ENCODE measurements at places on chromosomes 16 and 17.

GRCh38 chr17:83079352-83079747 is at the start of gene METRNL:
Gene METRNL (plus strand): TSS chr17:83079609. CDS start chr17:83079816, 207 bp downstream.
- peak; percentile 87 for DNase-seq

DNA sequence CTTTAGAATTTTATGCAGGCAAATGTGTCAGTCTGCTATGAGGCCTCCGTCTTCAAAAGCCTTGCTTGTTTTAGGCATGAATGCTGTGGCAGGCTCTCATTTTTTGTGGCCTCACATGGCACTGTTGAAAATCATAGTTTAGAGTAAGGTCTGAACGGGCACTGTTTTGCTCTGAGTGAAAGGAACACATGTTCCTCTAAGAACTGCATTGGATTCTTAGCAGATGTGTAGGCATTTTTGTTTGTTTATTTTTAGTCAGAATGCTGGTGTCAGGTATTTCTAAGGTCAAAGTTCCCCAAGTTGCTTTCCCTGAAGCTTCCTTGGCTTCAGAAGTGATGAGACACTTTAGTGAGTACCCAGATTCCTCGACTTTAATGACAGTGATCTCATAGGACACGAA is 173.7 kb downstream of the HS3ST3B1 start:
- DNase-seq = no peak

GRCh38 chr17:39981766-39982375 is 1.3 kb downstream of the PSMD3 start:
- no peak for DNase-seq

DNA sequence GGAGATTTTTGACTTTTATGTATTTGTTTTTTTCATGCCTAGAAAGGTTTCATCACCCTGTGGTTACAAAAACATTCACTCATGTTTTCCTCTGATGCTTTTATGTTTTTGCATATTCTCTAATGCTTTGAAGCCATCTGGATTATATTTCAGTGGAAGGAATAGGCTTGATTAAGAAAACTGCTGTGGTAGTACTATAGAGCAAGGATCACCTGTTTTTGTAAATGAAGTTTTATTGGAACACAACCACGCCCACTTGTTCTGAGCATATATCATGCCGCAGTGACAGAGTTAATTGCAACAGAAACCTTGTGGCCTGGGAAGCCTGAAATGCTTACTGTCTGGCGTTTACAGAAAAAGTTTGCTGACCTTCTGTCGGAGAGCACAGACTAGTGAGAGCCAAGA is 11.5 kb downstream of the COX10 start:
- peak; percentile 53 for DNase-seq

DNA sequence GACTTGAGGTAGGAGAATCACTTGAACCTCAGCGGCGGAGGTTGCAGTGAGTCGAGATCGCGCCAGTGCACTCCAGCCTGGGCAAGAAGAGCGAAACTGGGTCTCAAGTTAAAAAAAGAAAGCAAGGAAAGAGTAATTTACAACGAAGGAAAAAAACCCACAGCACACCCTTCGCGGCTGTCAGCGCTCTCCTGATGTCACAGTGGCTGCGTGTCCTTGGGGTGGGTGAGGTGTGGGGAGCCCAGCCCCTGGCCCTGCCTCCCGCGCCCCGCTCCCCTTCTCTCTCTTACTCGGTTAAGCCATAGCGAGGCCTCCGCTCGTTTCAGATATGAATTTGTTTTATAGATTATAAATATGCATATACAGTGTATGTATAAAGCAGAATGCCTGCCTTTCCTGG is 740 bp upstream of the JPT2 start:
- no peak for DNase-seq

- DNase-seq = no peak
These were observed 52.3 kb upstream of the ADCY7 start for GRCh38 chr16:50213939-50214519.

DNA sequence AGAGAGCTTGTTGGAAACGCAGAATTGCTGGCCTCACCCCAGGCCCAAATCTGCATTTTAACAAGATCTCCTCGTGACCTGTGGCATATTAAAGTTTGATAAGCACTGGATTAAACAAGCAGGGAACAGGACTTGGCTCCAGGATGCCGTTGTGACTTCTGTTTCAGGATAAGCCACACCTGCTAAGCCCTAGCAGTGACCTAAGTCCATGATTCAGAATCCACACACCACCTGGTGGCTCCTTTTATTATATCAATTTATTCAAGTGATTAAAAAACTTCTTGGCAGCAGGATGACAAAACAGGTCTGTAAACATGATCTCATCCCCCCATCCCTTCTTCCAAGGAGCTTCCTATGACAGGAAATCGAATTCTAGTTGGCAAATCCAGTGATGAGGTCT is 9.1 kb downstream of the NAGPA start:
- DNase-seq = no peak

- DNase-seq = no peak
These were observed 86.1 kb upstream of the RBFOX1 start for GRCh38 chr16:7246578-7246977.

DNA sequence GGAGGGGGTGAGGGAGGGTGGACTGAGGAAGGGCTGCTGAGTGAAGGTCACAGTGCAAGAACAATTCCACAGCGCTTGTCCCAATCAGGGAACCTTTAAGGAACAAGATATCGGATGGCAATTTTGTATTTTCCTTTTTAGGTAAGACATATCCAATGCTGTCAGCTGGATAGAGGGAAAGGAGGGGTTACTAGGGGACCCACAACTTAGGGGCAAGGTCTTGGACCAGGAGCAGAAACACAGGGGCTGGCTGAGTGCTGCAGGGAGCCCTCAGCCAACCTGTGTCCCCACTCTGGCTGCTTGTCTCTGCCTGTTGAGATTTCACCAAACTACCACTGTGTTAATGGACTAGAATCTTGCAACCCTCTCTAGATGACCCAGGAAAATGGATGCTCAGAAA is 47.6 kb downstream of the AKAP1 start:
- DNase-seq = no peak

DNA sequence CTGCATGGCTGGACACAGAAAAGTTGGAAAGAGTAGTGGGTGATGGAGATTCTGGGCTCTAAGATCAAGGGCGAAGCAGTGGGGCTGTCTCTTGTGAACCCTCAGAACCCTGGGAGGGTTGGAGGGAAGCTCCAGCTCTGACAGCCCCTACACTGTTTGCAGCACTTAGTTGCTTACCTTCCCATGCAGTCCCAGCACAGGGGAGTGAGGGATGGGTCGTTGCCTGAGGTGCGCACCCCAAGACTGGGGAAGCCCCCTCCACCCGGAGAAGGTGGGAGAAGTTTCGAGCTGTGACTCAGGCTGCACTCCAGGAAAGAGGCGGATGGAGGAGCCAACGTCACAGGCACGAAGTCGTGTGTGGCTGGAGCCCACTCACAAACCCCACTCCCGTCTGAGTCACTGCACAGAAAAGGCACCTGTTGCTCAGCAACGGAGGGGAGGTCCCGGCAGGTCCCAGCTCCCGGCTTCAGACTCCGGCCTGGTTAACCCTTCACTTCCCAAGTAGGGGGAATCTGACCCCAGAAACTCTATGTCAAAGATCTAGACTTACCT is 60.1 kb downstream of the AIPL1 start:
- no peak for DNase-seq

DNA sequence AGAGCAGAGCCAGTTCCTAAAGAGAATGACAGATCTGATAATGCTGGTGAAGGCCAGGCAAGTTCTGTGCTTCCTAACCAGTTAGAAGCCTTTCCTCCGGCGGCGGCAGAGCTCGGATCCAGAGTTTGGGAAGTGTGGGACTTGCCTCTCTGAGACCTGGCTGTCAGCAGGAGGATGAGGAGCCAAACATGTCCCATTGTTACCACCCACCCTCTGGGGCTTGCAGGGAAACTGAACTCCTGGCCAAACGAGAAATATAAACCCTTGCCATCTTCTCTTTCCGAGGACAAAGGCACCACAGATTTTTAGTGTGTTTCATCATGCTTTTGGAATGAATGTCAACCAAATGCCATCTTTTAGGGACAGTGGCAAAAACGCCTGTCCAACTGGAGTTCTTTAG is 80.2 kb upstream of the SMURF2 start:
- no peak for DNase-seq
